ENCODE measurements at places on chromosomes 7 and 10. TPM values are rescaled to one million over a fixed set of nuclear protein-coding genes. Genes with fewer than 3 reads are reported as not detected.

DNA sequence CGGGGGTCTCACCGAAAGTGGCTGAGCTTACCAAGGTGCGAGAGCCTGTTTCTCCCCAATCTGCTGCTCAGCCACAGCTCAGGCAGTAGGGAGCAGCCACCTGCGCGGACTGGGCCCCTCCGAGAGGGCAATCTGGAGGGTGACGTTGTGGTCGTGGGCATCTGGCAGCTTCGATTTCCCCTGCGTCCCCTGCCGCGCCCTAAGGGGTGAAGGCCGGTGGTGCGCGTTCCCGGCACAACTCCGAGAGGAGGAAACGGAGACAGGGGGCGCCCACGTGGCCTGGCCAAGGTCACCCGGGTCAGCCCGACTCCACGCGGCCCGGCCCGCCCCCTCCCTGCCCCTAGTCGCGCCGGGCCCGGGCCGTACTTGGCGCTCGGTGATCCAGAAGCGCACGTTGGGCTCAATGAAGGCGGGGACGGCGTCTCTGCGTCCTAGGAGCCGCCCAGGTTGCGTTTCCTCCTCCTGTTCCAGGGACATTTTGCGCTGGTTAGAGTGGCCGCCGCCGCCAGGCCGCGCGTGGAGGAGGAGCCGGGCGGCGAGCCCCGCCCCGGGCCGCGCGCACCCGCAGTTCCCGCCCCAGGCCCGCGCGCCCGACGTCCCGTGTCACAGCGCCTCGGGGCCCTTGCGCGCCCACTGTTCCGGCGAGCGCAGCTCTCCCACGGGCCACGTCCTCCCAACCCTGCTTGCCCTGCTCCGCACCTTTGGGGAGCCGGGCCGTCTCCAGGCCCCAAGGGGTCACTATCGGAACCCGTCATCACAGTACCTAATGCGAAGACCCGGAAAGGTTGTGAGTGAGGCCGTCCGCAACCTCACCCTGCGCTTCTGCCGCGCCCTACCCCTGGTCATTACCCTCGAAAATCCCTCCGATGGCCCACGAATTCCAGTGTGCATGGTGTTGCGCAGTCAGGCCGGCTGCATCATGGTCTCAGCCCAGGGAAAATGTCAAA is at the start of gene SFXN4:
Gene SFXN4, minus strand, starts transcription at position 544 of the 947 bp plus-strand sequence. Its CDS starts 67 bp downstream, at position 477.
- DNase-seq: peak; percentile 35

GRID2IP gene
- polyA plus RNA-seq: 0.78 TPM

DNA sequence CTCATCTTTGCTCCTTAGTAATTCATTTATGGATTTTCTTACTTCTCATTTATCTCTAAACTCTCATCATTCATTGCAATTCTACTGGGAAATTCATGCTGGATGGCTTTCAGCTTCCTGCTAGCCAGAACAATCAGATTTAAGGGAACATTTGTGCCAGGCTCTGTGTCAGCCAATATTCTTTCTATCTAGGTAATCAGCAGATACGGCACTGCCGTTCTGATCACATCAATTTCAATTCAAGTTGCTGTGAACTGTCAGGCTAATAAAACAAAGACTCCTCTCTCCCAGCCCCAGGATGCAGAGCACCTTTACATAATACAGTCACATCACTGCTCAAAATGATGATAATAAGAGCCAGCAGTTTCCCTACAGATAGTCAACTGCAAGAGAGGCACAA is 468.3 kb downstream of the SORCS1 start:
- no peak for DNase-seq

GRCh38 chr7:150983893-150984368 is 5.8 kb upstream of the KCNH2 start:
- DNase-seq: no peak

DNA sequence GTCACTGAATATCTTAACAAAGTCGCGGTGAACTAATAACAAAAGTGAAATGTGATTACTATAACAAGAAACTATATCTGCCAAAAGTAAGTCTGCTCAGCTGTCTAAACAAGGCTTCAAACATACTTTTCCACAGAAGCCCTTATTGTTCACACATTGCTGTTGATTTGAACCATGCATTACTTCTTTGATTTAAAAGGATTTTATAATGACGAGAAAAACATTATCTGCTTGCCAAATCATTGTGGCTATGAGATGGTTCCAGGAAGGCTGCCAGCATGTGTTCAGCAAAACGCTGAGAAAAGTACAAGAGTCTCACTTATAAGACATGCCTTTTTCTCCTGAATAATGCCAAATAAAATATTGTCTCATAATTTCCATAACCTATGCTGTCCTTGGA is 24.4 kb downstream of the RNF133 start:
- DNase-seq: no peak

GRCh38 chr10:58857251-58857805 is 319.1 kb upstream of the PHYHIPL start:
- no peak for DNase-seq

DNA sequence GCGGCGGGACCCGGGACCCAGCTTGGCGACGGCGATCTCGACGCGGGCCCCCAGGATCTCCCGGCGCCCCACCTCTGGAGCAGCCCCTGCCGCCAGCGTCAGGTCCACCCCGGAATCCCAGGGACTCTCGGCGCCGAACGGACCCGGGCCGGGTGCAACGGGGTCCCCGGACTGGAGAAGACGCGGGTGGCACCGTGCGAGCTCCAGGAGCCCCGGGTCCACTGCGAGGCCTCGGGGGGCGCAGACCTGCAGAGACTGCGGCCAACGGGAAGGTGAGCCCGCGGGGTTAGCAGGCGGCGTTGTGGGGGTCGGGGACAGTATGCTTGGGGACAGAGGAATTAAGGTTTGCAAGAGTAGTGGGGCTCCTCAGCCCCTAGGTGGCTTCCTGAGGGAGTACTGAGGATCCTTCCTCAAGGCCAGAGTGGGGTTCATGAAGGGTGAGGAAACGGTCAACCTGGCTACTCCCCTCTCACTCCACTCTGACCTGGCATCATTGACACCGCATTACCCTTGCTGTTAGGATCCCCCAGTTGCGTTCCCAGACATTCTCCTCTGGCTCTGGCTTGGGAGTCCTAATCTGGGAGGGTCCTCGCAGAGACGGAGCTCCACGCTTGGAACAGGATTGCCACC is 353 bp downstream of the EPHB6 start:
- DNase-seq: no peak

GRCh38 chr7:73715648-73716317 is 3.7 kb downstream of the STX1A start:
- no peak for DNase-seq

PKD1L1 gene
- polyA plus RNA-seq: 0.73 TPM

ACHE gene
- polyA plus RNA-seq: 7.1 TPM

GIMAP8 gene
- 11.5 TPM for polyA plus RNA-seq

DNA sequence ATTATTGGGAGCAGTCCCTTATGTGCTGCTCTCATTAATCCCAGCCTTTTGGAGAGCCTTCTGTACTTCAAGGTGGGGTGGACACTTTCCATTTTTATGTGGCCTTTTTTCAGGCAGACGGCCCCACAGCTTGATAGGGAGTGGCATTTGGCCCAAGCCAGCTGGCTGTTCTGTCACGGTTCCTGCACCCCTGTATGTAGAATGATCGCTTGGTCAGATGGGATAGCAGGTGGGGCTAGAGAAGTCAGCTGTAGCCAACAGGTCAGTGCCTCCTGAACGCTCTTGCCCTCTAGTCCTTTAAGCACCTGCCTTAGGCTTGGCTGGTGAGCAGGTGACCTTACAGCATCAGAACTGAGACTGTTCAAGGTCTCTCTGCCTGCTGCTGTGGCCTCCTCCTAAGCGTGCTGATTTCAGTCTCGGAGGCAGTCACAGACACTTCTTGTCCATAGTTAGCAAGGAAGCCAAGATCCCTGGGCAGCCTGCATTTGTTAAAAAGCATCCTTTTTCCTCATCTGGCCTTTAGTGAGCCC is 95.3 kb downstream of the LRRC4 start:
- no peak for DNase-seq

CALN1 gene
- 0.46 TPM for polyA plus RNA-seq

NUTM2A gene
- 3.0 TPM for polyA plus RNA-seq

Data from right renal pelvis (tissue), 4 donors.